ENCODE measurements at places on chromosomes 6 and 20. TPM values are rescaled to one million over a fixed set of nuclear protein-coding genes. Genes with fewer than 3 reads are reported as not detected.

The CCDC28A gene
- 11.2 TPM for total RNA-seq

The BPIFB4 gene
- total RNA-seq: not detected

- peaks cover 3% of the 10 kb centered on the region for H3K27me3 ChIP-seq
- no peaks in the 10 kb centered on the region for H3K36me3 ChIP-seq
- no peaks in the 10 kb centered on the region for H3K4me1 ChIP-seq
Observed at GRCh38 chr20:5492937-5493336, 176.2 kb upstream of the PROKR2 start.

The DNAH8 gene
- total RNA-seq: 0.36 TPM

The CD40 gene
- 2.5 TPM for total RNA-seq
